ENCODE measurements at places on chromosomes 6 and 20.

- DNase-seq: no peak
These were observed 225.3 kb upstream of the HTR1E start for GRCh38 chr6:86712039-86712438.

DNA sequence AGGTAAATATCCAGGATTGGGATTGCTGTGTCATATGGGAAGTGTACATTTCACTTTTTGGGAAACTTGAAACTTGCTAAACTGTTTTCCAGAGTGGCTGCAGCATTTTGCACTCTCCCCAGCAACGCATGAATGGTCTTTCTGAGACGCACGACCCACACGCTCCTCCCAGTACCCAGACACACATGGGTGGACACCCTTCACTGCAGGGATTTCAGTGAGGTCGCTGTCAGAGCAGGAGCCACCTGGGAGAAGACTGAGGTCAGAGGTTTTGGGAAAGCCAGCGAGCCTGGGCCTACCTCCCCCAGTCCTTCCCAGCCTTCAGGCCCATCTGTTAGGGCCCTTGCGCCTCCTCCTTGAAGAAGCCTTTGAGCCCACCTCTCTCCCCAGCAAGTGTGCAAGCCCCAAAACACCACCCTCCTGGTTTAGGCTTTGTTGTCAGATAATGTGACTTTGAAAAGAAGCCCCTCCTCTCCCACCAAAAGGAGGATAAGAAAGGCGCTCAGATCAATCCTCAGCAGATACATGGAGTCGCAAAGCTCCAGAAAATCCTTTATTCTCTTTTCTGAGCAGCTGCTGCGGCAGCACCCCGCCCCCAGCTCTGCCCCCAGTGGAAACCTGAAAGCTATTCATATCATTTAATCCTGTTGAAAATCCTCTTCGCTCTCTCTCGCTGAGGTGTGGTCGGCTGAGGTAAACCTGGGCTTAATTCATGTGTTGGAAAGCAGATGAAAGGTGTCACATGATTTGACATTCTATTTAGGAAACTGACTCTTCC lies 12.7 kb upstream of the JAG1 start:
- DNase-seq: no peak

DNA sequence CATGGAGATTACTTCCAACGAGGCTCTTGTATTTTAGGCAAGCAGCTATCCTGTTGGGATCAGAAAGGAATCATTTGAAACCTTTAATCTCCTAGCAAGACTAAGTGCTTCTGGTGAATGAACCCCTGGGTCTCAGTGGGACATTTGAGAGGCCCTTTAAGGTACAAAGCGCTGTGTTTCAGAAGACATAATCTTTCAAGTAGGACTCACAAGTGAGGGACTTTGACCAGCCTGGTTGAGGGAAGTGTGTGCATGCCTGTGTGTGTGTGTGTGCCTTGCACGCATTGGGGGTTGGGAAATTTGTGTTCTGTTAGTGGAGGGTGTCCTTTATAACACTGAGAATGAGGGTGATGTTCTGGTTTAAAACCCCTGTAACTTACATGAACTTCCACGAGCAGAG lies 64.4 kb upstream of the KCNG1 start:
- no peak for DNase-seq

- DNase-seq: no peak
These were observed 801 bp downstream of the TBPL1 start for GRCh38 chr6:133953634-133954415.

DNA sequence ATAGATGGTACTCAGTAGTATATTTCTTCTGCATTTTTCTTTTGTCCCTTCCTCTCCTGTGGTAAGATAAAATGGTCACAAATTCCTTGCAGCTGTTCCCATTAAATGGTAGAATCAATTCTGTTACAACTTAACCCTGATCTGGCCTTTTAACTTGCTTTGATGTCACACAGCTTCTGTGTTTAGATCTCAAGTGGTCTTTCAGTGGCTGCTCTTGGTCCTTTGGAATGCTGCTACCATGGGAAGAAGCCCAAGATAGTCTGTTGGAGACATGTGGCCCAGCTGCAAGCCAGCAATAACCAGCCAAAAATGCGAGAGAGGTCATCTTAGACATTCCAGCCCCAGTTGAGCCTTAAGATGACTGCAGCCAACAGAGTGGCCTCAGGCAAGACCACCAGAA lies 429.7 kb downstream of the KIF16B start:
- no peak for DNase-seq

GRCh38 chr6:118408863-118409262 lies 139.2 kb upstream of the PLN start:
- DNase-seq: no peak

GRCh38 chr6:87407561-87407900 lies 241 bp upstream of the CFAP206 start:
- peak; percentile 66 for DNase-seq

DNA sequence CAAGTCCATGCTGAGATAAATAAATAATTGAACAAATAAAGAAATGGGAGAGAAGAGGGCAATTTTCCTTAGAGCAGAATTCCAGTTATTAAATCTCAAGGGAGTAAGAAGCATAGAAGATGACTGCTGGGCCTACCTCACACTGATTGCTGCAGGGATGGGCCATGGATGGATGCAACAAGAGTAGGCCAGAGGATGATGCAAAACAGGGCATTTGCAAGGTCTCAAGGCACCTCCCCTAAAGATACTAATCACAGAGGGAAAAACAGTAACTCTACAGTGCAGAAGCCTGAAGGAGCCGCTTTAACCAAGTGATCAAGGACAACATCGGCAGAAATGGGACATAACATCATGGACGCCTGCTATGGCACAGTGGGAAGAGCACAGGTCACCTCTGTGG lies 1.7 kb upstream of the SCP2D1 start:
- DNase-seq: no peak

DNA sequence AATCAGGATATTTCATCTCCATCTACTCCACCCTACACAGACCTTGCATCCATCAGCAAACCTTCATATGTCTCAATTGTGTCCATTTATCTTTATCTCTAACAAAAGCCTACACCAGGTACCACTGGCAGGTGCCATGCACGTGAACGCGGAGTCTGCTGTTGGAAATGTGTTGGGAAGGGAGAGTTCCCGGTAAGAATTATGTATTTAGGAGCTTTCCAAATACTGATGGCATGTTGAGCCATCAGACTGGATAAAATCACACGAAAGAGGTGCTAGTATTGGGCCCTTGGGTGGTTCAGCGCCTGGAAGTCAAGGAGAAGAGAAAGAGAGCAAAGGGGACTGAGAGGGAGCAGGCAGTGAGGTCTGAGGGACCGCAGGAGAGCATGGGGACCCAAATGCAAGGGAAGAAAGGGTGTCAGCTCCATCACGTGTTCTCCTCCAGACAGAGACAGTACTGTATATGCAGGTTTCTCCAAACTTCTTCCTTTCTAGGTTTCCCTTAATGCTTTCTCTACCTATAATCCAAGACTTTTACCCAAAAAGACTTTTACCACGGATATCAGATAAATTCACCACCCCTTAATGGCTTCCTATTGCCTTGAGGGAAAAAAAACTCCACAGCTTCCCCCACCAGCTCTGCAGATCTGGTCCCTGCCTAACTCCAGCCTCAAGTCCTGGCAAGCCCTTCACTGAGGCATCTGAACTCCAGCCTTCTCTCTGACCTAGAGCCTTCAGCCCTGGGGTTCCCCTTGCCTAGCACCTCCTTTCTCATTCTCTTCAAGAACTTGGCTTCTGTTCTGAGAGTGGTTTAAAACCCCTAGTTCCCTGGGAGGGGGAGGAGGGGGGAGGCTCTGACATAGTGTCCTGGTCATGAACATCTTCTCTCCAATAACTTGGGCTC lies 4.8 kb upstream of the ZNF217 start:
- no peak for DNase-seq

DNA sequence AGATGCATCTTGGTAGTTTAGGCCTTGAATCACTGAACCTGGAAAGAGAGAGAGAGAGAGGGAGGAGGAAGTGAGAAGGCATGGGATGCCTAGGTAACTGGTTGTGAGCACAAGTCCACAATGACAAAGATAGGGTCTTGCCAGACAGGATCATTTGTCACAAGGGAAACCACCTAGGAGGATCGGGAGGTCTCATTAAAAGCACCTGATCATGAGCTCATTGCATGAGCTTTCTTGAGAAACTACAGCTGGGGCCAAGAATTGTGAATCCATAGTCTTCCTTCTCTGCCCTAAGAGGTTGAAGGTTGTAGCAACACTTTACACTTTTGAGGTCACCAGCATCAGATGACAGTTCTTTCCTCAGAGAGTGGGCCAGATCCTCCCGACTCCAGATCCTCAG lies 195.7 kb downstream of the CD83 start:
- DNase-seq: no peak

DNA sequence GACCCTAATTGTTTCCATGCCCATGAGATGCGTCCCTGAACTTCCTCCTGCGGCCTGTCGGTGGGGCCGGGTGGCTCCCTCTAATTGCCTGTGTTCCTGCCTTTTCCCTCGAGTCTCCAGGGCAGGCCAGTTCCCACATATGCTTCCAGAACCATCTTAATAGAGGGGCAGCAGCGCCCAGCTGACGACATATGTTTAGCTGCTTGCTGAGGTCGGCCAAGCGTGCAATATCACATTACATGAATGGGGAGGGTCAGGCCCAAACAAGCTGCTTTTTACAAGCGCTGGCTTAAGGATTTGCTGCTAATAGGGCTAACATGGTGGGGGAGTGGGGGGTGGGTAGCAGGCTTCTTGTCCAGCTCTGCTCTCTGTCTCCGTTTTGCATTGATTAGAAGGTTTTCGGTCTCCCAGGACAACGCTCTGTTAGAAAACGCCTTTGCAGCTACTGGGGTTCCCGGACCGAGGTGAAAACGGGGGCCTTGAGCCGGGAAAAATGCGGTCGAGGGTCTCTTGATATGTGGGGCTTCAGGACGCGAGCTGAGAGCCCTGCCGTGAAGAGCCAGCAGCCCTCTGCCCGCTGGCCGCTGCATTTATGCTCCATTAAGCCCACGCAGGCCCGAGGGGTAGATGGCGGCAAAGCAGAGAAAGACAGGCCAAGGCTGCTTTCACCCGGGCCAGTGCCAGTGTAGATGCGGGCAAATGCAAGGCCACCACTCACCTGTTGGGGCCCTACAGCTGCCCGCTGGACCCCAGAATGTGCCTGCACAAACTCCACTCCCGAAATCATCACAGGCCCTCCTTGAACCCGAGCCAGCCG lies 308.5 kb downstream of the BMP7 start:
- peak; percentile 96 for DNase-seq

DNA sequence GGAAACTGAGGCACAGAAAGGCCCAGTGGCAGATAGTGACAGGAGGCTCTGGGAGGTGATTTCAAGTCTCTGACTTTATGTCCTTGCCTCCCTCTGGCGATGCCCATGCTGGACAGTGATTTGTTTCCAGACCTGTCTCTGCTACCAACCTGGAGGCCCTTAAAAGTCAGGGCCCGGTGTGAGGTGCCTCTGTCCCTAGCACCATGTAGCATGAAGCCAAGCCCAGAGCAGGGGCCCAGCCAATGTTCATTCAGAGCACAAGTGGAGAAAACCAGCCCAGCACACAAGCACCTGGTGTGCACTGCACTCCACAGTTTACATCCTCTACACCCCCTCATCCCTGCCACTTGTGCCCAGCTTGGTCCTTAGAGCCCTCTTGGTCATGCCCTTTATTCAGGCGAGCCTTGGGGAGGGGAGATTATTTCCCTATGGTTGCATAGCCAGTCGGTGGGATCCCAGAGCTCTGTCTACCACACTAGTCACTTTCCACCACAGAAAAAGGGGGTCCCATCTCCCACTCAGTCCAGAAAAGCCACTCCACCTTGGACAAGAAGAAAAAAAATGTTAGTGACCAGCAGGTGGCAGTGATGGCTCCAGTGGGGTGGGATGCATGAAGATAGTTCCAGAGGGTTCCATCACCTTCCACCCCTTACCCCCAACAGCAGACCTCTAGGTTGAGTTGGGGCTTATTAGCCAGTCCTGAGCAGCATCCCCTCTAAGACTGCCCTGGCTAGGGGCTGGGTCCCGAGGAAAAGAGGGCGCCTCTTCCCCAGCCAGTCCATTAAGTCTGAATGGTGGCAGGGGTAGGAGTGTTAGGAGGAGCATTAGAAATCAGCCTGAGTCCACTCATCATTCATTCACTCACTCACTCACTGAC lies 30.9 kb downstream of the KIAA1755 start:
- DNase-seq: peak; percentile 55

DNA sequence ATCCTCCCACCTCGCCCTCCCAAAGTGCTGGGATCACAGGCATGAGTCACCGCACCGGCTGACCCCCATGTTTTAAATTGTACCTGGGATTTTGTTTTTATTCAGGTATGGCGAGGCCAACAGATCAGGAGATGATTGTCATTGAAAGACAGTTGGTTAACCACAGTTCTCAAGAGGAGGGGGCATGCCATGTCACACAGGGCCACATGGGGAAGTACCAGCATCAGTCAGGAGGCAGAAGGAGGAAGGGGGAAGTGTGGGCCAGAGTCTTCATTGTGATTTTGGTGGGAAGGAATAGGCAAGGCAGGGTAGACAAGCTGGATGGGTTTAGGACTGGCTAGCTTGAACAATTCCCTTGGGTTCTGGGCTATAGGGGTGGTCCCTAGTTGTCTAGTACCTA lies 9.9 kb upstream of the MMP9 start:
- DNase-seq: no peak

- no peak for DNase-seq
These were observed 33.9 kb upstream of the FAM83D start for GRCh38 chr20:38892091-38892981.

GRCh38 chr20:774016-774659 lies 5.8 kb upstream of the SLC52A3 start:
- no peak for DNase-seq

GRCh38 chr20:50470264-50470858 lies 39.8 kb upstream of the PTPN1 start:
- DNase-seq: no peak

DNA sequence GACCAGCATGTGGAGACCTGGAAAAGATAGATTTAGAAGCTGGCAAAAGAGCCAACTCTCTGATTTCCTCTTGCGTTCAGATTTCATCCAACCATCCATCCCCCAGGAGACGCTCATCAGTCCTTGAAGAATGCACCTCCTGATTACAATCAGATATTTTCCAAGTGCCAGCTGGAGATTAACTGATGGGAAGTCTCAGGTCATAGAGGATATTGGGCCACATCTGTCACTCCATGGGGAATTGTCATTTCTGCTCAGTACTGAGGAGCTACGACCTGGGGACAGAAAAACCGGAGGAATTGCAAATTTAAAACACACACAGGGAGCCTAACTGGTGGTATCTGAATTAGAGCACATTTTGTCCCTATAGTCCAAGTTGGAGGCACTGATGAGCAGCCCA lies 496.2 kb upstream of the SULF2 start:
- DNase-seq: no peak

- no peak for DNase-seq
These were observed 78.0 kb downstream of the DZANK1 start for GRCh38 chr20:18388860-18389259.

DNA sequence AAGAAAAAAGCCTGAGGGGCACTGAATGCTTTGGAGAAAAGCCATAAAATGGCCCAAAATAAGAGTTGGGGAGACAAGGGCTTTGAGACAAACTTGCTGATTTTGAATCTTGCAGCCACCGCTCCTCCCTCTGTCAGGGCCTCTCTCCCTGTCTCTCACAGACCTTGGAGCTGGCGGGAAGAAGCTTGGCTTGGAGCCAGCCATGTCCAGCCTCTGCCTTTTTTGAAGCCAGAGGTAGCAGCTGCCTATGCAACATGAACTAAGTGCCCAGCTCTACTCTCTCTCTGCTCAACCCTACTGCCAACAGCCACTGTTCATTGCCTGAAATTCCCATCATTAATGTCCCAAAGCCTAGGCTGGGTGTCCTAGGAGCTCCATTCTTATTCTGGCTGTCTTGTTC lies 63.7 kb upstream of the CTNNBL1 start:
- peak; percentile 28 for DNase-seq

GRCh38 chr20:40900666-40901215 lies 127.9 kb upstream of the TOP1 start:
- DNase-seq: no peak

- DNase-seq: no peak
These were observed 127.0 kb downstream of the MAFB start for GRCh38 chr20:40562031-40562430.

GRCh38 chr6:144029452-144029851 lies 21.4 kb upstream of the PLAGL1 start:
- no peak for DNase-seq
